ENCODE measurements at places on chromosomes 4 and X.

- DNase-seq = no peak
Measured at GRCh38 chrX:83008415-83008814, 499.7 kb upstream of the POU3F4 start.

GRCh38 chr4:87121341-87122065, 98.9 kb downstream of the KLHL8 start:
- DNase-seq = no peak

DNA sequence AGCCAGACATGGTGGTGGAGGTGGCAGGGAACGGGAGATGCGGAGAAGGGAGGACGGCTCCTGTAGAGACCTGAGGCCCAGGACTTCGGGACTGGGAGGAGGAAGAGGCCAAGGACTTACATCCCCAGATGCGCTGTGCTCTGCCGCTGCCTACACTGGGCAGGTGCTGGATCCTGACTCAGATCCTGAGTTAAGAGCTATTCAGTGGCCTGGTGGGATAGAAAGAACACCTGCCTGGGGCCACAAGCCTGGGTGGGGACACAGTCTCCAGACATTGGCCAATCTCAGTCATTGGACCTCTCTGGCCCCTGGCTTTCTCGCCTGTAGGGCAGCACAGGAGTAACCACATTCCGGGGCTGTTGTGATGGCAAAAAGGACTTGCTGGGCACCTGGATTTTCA, 10.9 kb upstream of the MSX1 start:
- DNase-seq = no peak

GRCh38 chrX:136185401-136186022, 38.2 kb downstream of the FHL1 start:
- DNase-seq = no peak

- no peak for DNase-seq
Measured at GRCh38 chrX:110442635-110443034, 84.0 kb downstream of the RTL9 start.

Data from hippocampal formation (tissue), 2 donors.